ENCODE measurements at places on chromosomes 4 and X. TPM values are rescaled to one million over a fixed set of nuclear protein-coding genes. Genes with fewer than 3 reads are reported as not detected.

Gene PGAM4
- 0.43 TPM for total RNA-seq

Gene RS1
- not detected for total RNA-seq

Gene LEF1
- total RNA-seq, result 0.17 TPM

Gene CT45A3
- 0.16 TPM for total RNA-seq

Gene S100P
- 32.2 TPM for total RNA-seq

Gene ETDB
- not detected for total RNA-seq

Gene PNMA6F
- not detected for total RNA-seq

Gene SASH3
- not detected for total RNA-seq

Gene RENBP
- 0.10 TPM for total RNA-seq

Gene UBE2A
- 137 TPM for total RNA-seq

Gene YY2
- total RNA-seq, result 2.8 TPM

Gene CT45A1
- not detected for total RNA-seq

Gene USP17L19
- total RNA-seq, result not detected

Gene CLCN4
- total RNA-seq, result 4.8 TPM

Gene NXF2B
- not detected for total RNA-seq

Gene NPY5R
- total RNA-seq, result not detected

Gene CACNA1F
- total RNA-seq, result not detected

Gene SH3RF1
- 9.0 TPM for total RNA-seq

Gene CXorf66
- total RNA-seq, result not detected

Gene IL9R
- total RNA-seq, result 0.09 TPM

Measured in A549 treated with CORT108297 at 1 μM for 4 hours (cell line).